NCI-H446 (cell line): ENCODE measurements at places on chromosomes 3 and 15.

- no peak for DNase-seq
Measured at GRCh38 chr3:143207338-143207961, 87.9 kb downstream of the CHST2 start.

- DNase-seq, result no peak
Measured at GRCh38 chr3:149468504-149469212, 5.8 kb upstream of the TM4SF4 start.

DNA sequence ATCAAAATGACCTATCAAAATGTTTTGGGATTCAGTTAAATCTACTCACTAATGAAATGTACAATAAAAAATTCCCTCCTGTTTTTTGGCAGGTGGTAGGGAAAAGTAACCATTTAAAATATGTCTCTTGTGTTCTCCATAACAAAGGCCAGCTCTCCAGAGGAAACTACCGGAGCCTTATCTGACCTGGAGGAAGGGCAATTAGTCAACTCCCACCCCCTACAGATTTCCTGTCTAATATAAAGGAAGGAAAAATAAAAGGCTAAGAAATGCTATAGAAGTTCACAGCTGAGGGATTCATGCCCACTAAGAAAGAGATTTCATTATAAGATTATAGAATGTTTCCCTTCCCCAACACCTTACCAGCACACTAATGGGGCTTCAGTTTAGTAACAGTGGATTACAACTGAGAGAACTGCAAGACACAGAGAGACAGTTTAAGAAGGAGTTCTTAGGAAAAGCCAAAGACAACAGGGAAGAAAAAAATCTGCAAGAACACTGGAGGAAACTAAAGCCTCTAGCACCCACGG lies 376.5 kb upstream of the KCNMB2 start:
- DNase-seq, result no peak

GRCh38 chr15:55654561-55655031 lies 66.5 kb upstream of the PYGO1 start:
- no peak for DNase-seq

GRCh38 chr3:105811518-105812193 lies 57.2 kb downstream of the CBLB start:
- no peak for DNase-seq

DNA sequence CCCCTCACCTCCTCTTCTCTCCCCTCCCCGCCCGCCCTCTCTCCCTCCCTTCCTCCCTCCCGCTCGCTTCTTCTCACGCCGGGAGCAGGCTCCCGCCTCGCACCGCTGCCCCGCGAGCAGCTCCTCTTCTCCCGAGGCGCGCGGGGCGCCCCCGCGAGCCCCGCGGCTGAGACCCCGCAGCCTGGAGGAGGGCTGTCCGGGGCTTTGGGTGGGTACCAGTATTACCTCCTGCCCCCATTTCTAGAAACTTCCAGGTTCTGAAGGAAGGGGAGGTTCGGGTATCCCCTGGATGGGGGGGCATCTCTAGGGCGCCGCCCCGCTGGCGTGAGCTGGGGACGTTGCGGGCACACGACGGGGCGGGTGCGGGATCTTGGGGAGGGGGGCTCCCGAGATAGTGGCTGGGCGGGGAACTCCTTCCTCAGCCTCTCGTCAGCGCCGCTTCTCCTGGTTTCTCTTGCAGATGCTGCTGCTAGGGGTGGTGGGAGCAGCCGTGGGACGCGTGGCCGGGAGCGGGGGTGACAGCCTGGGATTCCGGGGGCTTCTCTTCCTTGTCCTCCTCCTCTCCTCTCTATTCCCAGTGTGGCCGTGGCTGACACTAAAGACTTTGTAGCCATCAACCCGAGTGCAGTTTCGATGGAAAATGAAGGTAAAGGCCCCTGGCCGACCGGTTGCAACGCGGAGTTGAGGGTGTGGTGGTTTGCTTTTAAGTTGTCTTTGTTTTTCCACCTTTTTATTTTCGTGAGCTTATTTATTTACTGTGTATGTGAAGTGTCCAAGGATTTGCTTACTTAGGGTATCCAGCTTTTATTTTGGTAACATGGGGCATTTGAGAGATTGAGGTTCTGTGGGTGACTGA lies 474 bp downstream of the ATP2C1 start:
- no peak for DNase-seq

GRCh38 chr3:32004113-32004765 lies 22.7 kb downstream of the ZNF860 start:
- DNase-seq, result no peak

GRCh38 chr3:185365291-185366073 lies 2.5 kb downstream of the MAP3K13 start:
- no peak for DNase-seq

GRCh38 chr15:98931004-98931403 lies 76.6 kb downstream of the PGPEP1L start:
- no peak for DNase-seq

- DNase-seq, result no peak
Measured at GRCh38 chr3:16482194-16482769, 31.2 kb downstream of the RFTN1 start.

GRCh38 chr3:45950686-45951600 lies 7.7 kb downstream of the CXCR6 start:
- no peak for DNase-seq

GRCh38 chr3:129723558-129724324 lies 117.3 kb upstream of the PLXND1 start:
- no peak for DNase-seq

DNA sequence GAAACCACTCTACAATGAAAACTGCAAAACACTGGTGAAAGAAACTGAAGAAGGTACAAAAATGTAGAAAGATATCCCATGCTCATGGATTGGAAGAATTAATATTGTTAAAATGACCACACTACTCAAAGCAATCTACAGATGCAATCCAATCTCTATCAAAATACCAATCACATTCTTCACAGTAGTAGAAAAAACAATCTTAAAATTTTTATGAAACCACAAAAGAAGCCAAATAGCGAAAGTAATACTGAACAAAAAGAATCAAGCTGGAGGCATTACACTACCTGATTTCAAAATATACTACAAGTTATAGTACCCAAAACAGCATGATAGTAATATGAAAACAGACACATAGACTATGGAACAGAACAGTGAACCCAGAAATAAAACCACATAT lies 36.9 kb downstream of the TXNRD3 start:
- DNase-seq, result no peak

GRCh38 chr3:72142028-72142427 lies 357.1 kb upstream of the PROK2 start:
- DNase-seq, result no peak

- DNase-seq, result no peak
Measured at GRCh38 chr15:27865926-27866325, 233.2 kb downstream of the OCA2 start.

- no peak for DNase-seq
Measured at GRCh38 chr3:177607589-177607988, 410.3 kb upstream of the TBL1XR1 start.

DNA sequence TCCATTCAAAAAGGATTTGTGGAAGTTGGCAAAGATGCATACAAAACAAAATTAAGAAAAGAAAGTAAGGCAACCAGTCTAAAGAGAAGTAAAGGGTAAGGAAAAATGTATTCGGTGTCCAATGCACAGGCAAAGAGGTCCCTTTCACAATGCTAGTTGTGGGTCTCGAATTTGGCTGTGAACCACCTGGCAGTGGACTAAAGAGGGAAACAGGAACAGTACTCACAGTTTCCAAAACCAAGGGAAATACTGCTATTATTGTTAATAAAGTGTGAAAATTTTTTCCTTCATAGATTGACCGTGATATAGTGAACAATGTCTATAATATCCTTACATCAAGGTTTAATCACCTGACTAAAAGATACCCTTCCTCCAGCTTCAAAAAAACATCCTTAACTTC lies 57.9 kb downstream of the TNIK start:
- DNase-seq, result no peak

GRCh38 chr15:87967951-87968350 lies 288.6 kb downstream of the NTRK3 start:
- no peak for DNase-seq

DNA sequence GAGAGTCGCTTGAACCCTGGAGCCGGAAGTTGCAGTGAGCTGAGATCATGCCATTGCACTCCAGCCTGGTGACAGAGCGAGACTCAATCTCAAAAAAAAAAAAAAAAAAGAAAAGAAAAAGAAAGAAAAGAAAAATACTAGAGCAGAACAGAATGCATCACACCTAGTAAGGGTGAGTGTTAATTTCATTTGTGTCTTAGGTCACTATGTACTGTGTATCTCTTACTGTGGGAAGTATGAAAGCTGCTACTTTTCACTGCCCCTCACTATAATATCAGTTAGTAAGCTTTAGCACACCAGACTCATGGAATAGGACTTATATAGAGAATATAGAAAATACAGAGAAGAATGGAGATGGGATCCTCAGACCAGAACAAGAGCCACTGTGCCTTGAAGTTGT lies 45.9 kb upstream of the RASA2 start:
- no peak for DNase-seq

GRCh38 chr15:101464256-101464998 lies 25.1 kb downstream of the PCSK6 start:
- DNase-seq, result no peak

- peak; percentile 28 for DNase-seq
Measured at GRCh38 chr15:58520464-58520863, 88.7 kb downstream of the LIPC start.
